ENCODE measurements at places on chromosomes 1 and 21.
A peak's percentile ranks its signal among the peaks of the same experiment; 100 is the strongest.

DNA sequence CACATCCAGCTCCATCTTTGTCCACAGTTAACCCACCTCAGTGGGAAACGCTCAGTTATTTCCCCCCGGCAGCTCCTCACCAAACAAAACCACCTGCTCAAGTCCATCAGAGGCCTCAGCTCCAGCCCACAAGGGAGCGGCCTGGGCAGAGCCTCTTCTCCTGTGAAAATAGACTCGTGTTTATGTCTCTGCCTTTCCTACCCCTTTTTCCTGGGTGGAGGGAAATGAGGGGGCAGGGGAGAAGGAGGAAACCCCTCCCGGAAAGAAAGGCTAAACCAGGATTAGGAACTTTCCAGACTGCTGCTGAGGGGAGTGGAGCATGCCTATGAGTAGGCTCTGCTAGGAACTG is 81.6 kb downstream of the PAX7 start:
- DNase-seq = no peak

DNA sequence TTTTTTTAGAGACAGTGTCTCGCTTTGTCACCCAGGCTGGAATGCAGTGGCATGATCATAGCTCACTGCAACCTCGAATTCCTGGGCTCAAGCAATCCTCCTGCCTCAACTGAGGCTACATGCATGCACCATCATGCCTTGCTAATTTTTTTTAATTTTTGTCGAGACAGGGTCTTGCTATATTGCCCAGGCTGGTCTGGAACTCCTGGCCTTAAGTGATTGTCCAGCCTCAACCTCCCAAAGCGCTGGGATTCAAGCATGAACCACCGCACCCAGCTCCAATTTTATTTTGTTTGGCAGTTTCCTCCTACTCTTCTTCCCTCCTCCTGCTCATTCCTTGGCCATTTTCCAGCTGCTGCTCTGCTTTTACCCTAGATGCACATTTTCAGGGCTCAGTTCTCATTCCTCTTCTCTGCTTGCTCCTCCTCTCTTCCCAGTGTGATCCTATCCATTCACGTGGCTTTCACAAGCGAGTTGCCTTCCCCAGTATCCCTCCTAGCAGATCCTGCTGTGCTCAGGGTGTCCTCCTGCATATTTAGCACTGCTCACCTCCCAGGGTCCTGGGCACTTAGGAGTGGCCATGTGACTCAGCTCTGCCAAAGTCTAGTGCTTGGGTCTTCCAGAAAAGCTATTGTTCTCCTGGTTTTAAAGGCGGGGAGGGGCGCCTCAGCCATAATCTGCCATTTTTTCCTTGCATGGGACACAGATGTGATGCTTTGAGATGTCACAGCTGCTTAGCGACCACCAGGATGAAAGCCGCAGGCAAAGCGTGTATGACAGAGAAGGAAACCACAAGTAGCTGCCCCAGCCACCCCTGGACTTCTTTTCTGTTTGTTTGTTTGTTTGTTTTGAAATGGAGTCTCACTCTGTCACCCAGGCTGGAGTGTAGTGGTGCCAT is 33.7 kb downstream of the PSEN2 start:
- no peak for DNase-seq

- DNase-seq = peak; percentile 32
Measured at GRCh38 chr21:43794311-43794710, 4.9 kb downstream of the RRP1 start.

- peak; percentile 46 for DNase-seq
Measured at GRCh38 chr21:43805275-43805800, 16.0 kb downstream of the RRP1 start.

DNA sequence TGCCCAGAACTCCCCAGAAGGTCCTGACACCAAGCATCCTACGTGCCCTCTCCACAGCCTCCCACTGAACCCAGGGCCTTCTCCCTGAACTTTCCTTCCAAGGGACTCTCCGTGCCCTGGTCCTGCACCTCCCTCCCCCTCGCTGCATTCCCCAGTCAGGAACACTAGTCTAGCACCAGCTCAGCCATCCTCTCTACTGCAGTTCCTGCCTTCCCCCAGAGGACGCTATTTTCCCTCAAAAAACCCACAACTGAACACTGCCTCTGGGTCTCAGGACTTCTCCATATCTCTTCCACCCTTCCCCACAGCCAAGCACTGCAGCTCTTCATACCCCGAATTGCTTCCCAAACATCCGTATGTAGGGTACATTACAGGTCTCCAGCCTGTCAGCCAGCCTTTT is 12.6 kb upstream of the ARTN start:
- no peak for DNase-seq

DNA sequence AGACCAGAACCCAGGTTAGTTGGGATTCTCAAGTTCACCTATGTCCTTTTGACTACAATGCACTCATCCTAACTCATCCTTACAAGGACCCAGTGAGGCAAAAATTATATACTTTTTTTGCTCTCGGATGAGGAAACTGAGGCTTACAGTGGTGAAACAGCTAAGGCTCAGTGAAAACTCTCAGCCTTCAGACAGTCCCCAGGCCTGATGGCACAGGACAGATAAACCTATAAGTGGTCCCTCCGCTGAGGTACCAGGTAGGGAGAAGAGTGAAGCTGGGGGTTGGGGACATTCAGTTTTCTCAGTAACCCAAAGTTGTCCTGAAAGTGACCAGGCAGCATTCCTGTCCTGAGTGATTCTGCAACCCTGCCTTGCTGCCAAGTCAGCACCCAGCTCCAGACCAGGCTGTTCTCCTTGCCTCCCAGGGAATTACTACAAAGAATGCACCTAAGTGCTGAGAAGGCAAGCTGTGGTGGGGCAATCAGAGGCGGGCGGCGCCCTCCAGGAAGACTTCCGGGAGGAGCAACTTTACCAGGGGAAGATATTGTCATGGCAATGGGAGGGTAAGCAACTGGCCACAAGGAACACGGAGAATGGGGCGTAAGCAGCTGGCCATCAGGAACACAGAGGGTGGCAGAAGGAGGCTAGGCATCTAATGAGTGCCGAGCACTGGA is 4.6 kb downstream of the TENT5B start:
- peak; percentile 70 for DNase-seq

GRCh38 chr1:116906812-116907211 is 2.9 kb upstream of the PTGFRN start:
- DNase-seq = no peak

DNA sequence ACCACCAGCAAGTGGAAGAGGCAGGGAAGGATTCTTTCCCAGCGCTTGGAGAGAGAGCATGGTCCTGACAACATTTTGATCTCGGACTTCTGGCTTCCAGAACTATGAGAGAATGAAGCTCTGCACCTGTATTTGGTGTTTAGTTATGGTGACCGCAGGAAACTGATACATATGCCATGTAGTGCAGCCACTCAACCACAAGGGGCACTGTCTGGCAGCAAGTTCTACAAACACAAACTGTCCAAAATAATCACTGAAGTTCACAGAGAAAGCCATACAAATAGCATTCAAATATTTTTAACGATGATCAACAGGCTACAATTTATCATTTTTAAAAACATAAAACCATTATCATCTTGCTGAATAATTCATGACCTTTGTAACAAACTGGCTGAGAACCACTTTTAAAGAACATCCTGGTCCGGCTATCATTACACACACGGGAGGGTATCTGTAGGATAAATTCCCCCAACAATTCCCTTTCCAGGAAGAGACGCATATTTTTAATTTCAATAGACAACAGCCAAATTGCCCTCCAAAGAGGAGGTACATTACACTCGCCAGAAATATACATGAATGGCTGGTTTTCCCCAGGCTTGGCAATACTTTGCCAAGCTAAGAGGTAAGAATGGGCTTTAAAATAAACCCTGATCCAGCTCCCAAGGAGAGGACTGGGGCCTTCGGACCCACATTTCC is 9.2 kb upstream of the CBR3 start:
- DNase-seq = peak; percentile 60

GRCh38 chr1:156418416-156419070 is 49.5 kb downstream of the RHBG start:
- DNase-seq = no peak

- DNase-seq = no peak
Measured at GRCh38 chr21:34838956-34839820, 170.4 kb downstream of the CLIC6 start.

- DNase-seq = no peak
Measured at GRCh38 chr1:171081314-171081753, 9.4 kb upstream of the FMO3 start.

GRCh38 chr1:209375097-209375496 is 208.4 kb upstream of the CAMK1G start:
- no peak for DNase-seq

DNA sequence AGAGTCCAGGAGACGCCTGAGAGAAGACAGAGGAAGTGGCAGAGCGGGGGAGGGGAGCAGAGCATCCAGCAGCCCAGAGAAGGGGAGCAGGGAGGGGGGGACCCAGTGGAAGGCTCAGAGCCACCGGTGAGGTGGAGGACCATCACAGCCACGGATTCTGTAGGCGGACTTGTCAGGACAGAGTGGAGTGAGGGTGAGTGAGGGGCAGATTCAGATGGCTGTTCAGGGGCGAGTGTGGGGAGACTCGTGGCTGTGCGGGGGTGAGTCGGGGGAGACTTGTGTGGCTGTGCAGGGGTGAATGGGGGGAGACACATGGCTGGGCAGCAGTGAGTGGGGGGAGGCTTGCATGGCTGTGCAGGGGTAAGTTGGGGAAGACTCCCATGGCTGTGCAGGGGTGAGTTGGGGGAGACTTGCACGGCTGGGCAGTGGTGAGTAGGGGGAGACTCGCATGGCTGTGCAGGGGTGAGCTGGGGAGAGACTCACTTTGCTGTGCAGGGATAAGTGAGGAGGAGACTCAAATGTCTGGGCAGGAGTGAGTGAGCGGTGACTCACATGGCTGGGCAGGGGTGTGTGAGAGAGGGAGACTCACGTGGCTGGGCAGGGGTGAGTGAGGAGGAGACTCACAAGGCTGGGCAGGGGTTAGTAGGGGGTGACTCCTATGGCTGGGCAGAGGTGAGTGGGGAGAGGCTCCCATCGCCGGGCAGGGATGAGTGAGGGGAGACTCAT is 56.8 kb upstream of the ABCG1 start:
- peak; percentile 62 for DNase-seq

- peak; percentile 19 for DNase-seq
Measured at GRCh38 chr1:64829411-64830029, 84.6 kb downstream of the RAVER2 start.

- no peak for DNase-seq
Measured at GRCh38 chr1:194705123-194705854, 1518.9 kb upstream of the B3GALT2 start.

- DNase-seq = no peak
Measured at GRCh38 chr21:42042651-42043050, 28.5 kb upstream of the UMODL1 start.

GRCh38 chr1:31785020-31785946 is 21.1 kb upstream of the ADGRB2 start:
- DNase-seq = peak; percentile 31

DNA sequence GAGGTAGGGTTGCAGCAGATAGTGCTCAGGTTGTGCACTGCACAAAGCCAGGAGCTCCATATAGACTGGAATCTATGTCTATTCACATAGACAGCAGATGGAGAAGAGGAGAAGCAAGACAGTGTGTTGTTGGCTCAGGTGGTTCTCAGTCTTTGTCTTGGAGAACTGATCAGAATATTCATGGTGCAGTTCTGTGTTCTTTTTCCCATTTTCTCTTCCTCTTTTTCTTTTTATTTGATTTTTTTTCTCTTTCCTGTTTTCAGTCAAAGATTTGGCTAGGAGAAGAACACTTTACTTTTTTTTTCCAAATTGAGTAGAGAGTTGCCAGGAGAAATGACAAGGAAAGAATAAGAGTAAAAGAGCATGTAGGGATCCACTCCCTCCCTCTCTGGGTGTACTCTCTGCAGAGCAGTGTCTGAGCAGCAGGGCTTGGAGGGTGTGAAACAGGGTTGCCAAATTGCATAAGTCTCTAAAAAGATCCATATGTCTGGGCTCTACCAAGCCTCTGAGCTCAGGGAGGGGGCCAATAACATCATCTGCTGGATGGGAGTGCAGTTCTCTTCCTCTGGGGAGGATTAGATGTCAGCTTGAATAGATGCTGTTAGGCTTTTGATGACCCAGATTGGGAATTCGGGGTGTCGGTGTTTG is 8.7 kb upstream of the CD34 start:
- DNase-seq = no peak

DNA sequence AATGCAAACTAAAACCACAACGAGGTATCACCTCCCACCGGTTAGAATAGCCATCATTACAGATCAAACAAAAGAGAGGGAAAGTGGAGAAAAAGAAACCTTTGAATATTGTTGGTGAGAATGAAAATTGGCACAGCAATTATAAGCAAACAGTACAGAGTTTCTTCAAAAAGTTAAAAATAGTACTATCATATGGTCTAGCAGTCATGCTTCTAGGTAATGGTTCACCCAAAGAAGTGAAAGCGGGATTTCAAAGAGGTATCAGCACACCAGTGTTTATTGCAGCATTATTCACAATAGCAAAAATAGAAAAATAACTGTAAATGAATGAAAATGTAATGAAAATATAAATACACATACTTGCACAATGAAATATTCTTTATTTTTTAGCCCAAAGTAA is 8.2 kb downstream of the OR2T10 start:
- DNase-seq = no peak

DNA sequence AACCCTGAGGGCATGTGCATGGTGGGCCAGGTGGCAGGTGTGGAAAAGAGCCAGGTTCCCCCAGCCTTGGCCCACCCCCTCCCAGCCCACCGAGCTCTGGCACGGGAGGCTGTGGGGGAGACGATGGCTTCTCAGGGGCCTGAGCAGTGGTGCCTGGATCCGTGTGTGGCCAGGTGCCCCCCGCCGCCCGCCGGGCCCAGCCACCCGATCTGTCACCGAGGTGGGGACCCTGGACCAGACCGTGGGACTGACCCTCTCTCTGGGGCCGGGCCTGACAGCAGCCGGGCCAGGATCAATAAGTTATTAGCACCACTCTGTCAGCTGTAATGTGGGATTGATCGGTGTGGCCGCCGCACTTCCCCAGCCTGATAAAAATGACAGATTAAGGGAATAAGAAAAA is 13.8 kb downstream of the SAMD11 start:
- DNase-seq = no peak

DNA sequence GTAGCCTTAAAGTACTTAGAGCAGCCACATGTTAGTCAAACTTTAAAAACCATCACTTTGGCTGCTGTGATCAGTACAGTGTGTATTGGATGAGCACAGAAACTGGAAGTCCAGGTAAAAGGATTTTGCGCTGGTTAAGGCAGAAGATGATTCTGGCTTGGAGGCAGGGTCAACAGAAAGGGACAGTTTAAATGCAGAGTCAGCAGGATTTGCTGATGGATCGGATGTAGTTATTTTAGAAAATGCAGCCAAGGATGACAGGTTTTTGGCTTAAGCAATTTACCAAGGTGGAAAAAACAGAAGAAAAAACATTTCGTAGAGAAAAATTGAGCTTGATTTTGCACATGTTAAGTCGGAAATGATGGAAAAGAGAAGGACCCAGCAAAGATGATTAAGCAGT is 45.9 kb upstream of the MORC3 start:
- no peak for DNase-seq

DNA sequence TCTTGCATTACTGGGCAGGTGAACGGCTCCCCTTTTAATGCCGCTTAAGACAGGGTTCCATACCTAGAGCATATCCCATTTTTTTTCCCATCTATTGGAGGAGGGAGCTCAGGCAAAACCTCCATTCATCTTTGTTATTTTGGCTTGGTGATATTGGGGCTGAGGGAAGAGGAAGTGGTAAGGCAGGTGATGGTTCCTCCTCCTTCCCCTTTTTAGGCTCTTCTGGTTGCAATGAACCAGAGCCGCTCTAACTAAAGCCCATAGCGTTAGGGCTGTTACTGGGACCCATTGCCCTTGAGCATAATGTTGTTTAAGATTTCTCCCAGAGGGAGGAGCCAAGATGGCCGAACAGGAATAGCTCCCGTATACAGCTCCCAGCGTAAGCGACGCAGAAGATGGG is 21.1 kb downstream of the PYHIN1 start:
- DNase-seq = no peak

All from H7 (cell line).